ENCODE measurements at places on chromosomes 7 and 10.

GRCh38 chr10:123958241-123958640 is 66.6 kb upstream of the CPXM2 start:
- no peak for DNase-seq

GRCh38 chr10:102593804-102594079 is 50.5 kb upstream of the TRIM8 start:
- DNase-seq, result no peak

DNA sequence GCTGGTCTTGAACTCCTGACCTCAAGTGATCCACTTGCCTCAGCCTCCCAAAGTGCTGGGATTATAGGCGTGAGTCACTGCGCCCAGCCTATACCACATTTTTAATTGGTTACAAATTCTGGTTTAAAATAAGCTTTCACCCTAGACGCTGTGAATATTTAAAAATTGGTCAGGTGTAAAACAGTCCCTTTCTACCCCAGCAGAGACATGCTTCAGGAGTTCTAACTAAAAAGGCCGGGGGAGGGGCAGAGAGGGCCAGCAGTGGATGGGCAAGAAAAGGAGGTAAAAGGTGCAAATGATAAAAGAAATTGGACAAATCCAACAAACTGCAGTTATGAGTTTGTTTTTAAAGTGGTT is 70.0 kb downstream of the WAPL start:
- no peak for DNase-seq

- no peak for DNase-seq
Measured at GRCh38 chr10:76301950-76302349, 870.5 kb downstream of the LRMDA start.

- DNase-seq, result no peak
Measured at GRCh38 chr7:134691546-134692343, 45.1 kb downstream of the BPGM start.

DNA sequence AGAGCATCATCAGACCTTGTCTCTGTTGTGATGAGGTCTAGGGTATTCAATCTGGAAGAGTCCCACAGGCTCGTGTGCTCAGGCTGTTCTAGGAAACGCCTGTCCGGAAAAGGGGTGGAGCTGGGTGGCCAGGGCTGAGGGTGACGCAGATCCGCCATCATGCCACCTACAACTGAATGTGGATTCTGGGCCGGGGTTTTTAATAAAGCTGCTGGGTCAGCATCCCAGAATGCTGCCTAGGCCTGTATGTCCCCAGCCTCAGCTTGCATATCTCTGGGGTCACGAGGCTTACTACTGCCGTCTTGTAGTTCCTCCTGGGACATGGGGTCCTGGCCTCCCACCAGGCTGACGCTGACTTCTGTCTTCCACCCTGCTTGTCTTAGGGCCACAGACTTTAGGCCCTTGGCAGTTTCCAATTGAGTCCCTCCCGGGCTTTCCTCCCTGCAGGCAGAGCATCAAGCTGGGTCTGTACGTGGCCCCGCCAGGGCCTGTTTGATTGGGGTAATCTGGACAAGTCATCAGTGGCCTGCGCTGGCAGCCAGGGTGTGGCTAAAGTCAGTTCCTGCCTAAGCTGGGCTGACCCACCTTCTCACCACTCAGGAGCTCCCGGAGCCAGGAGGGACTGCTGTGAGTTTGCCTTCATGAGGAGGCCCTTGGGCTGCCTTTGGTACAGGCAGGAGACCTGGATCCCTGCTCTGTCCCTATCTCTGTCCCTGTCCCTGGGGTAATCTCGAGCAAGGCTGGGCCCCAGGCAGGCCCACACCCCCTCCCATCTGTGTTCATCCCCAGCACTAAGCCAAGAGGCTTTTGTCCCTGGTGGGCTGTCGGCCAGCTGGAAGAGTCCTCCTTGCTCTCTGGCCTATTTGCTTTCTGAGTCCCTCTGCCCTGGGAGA is 79.9 kb downstream of the ZMIZ1 start:
- DNase-seq, result no peak

GRCh38 chr10:105383978-105384377 is 742.9 kb downstream of the SORCS3 start:
- DNase-seq, result no peak

DNA sequence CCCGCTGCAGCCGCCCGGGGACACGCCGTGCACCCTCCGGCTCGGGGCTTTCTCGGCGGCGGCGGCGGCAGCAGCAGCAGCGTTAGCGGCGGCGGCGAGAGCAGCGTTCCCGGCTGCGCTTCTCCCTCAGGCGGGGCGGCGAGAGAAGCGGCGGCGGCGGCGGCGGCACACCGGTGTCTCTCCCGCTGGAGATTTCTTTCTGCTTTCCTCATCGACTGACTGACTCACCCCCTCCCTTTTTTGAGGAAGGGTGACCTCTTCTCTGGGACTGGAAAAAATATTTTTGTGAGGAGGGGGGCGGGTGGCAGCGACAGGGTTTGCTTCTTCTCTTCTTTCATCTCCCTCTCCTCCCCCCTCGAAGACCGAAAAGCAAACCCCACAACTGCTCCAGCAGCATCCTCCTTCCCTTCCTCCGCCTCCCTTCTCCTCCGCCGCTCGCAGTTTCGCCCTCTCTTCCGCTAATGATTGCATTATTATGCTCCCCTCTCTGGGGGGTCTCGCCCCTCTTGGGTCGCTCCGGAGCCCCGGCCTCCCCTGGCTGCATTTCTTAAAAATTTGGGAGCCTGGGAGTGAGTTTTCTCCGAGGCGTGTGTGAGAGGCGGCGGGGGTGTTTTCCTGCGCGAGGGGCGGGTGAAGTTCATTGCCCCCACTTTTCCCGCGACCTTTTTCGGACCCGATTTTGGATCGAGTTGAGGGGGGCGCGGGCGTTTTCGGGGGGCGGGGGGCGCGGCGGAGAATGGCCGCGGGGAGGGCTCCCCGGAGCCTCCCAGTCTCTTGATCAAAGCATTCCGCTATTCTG is 411 bp downstream of the AUTS2 start:
- DNase-seq, result no peak

DNA sequence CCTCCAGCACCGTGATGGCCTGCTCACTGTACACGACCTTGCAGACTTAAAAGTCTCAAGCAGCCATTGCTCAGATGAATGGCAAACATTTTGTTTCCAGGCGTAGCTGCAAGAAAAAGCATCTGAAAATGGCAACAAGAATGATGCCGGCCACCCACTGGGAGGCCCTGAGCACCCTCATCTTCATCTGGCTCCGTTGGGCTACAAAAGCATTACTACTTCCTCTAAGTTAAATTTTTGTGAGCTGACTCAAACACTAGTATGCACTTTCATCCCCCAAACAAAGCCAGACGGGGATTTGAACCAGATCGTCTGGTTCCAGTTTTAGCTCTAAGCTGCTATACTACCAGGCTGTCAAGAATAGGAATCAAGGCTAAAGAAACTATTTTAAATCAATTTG is 116.6 kb upstream of the CDK1 start:
- DNase-seq, result no peak

GRCh38 chr7:5284304-5285281 is 1.9 kb downstream of the SLC29A4 start:
- DNase-seq, result no peak

GRCh38 chr7:43701929-43702328 is 27.4 kb downstream of the COA1 start:
- no peak for DNase-seq

- no peak for DNase-seq
Measured at GRCh38 chr7:77548206-77548605, 11.1 kb downstream of the PTPN12 start.

DNA sequence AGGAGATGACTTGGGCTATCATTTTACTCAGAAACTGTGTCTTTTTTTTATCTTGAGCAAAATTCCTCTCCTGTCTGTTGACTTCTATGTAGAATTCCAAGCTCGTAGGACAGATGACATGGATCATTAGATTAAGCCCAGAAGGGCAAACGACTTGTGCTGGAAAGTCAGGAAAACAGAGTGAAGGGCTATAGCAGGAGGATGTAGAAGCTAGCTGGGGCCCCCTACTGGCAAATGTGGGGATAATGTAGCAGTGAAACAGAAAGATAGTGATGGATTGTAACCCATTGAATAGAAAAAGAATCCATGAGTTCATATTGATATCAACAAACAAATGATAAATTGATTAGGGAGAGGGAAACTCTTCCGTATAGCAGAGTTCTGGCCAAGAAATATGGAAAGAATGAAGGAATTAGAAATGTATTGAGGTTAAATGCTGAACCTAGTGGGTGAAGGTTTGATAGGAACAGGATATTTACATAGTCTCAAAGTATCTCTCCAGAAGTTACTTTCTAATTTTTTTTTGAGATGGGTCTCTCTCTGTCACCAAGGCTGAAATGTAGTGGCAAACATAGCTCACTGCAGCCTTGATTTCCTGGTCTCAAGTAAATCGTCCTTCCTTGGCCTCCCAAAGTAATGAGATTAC is 103.6 kb downstream of the LYZL1 start:
- DNase-seq, result no peak

DNA sequence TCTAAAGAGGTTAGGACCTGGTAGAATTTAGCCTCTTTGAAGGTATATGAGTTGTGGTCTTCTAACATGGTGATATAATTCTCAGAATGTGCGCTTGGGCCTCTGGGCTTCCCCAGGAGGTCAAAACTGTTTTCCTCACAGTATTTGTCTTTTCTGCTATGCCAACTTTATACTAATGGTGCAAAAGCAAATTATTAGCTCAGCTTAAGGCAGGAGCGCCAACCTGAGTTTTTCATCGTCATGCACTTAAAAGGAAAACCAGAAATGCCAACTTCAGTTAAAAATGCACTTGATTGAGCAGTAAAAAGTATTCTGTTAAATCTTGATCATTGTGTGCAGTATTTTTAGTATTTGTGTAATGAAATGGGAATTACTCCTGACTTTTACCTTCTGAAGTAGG is 9.7 kb downstream of the TDRD1 start:
- no peak for DNase-seq

GRCh38 chr10:33215154-33215553 is 119.3 kb downstream of the NRP1 start:
- no peak for DNase-seq

- no peak for DNase-seq
Measured at GRCh38 chr10:52409195-52409594, 95.1 kb downstream of the DKK1 start.

DNA sequence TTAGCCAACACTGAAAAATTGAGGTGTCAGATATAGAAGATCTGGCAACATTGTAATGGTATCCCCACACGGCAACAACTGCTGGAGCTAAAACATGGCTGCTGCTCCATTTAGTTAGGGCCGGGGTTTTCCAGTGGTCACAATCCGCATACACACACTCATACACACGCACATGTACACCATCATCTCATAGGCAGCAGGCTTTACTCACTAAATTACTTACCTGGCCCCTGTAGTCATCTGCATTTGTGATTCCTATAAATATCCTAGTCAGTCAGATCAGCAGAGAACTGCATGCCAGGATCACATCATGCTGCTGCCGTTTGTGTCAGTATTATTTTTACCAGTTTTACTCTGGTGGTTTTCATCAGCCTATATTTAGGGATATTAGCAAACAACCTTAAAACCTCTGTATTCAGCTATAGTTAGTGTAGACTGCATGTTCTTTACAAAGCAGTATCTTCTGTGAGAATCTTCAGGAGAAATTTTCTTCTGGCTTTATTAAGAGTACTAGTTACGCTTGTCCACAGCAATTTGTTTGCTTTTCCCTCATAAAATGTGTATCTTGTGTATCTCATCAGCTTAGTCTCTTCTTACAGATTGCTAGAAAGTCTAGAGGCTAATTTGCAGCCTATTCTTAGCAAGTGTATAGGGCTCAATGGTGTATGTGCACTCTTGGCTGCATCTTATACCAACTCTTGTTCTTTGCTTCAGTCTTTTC is 38.3 kb upstream of the PTPN12 start:
- DNase-seq, result no peak

- DNase-seq, result no peak
Measured at GRCh38 chr10:97796651-97797050, 24.9 kb upstream of the SFRP5 start.

DNA sequence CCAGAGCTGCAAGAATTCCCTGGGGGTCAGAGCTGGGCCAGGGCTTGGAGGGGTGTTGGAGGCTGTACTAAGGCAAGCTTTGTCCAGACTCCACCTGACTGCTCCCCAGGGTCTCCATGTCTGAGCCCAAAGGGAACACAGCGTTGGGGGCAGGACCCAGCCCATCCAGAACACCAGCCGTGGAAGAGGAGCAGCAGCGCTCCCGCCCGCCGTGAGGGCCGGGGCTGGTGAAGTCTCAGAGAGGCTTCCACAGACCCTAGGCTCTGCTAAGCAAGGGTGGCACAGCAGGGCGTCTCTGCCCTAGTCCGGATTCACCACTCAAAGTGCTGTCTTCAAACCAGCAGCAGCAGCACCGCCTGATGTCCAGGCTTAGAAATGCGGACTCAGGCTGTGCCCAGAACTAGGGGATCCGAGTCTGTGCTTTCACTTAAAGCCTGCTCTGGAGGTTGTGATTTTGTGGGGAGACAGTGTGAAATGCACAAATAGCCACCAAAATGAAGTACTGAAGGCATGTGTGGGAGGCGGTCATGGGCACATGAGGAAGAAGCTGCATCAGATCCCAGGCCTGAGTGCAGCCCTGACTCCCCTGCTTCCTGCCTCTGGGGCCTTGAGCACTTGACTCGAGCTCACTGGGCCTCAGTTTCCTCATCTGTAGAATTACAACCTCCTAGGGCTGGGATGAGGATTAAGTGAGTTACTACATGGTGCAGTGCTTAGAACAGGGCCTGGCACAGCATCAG is 16.6 kb upstream of the AQP1 start:
- DNase-seq, result no peak

DNA sequence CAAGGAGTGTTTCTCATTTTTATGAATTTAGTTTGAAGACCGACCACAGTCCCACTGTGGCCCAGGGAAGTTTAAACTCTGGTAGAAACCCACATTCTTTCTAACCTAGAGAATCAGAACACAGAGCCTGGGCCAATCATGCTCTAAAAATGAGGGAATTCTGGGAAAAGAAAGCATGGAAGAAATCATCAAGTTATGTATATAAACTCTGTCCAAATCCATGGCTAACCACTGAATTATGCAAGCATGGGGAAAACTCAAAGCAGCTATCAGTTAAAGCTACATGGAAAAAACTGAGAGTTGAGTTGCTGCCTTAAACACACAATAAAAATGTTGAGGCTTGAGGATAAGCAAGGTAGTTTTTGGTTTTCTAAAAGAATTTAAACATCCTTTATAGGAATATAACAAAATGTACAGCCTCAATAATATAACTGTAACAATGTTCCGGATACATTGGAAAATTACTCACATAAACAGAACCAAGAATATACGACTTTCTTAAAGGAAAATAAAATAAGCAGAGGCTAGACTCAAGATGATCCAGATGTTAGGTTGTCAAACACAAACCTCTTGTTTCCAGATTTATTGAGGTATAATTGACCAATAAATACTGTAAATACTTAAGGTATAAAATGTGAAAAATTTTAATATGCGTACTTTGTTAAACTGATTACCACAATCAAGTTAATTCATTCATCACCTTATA is 311.2 kb upstream of the GNAI1 start:
- DNase-seq, result no peak

DNA sequence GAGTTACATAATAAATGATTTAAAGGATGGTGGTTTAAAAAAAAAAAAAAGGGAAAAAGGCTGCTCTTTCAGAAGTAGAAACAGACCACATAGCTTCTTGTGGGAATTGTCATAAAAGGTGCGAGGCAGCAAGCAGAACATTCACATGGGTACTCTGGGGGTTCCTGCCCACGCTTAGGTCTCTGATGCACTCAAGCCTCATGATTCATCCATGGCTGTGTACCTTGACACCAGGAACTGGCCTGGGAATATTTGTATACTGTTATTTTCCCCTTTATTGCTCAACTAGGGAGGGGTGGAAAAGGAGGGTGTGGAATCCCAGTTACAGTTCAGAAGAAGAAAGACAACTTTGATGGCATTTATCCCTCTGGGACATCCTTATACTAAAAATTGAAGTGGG is 4.0 kb downstream of the PON2 start:
- DNase-seq, result no peak

- DNase-seq, result no peak
Measured at GRCh38 chr10:109456566-109457301, 466.6 kb downstream of the XPNPEP1 start.

- no peak for DNase-seq
Measured at GRCh38 chr7:22292531-22292930, 64.4 kb downstream of the RAPGEF5 start.
